ENCODE measurements at places on chromosomes 2 and 18.

DNA sequence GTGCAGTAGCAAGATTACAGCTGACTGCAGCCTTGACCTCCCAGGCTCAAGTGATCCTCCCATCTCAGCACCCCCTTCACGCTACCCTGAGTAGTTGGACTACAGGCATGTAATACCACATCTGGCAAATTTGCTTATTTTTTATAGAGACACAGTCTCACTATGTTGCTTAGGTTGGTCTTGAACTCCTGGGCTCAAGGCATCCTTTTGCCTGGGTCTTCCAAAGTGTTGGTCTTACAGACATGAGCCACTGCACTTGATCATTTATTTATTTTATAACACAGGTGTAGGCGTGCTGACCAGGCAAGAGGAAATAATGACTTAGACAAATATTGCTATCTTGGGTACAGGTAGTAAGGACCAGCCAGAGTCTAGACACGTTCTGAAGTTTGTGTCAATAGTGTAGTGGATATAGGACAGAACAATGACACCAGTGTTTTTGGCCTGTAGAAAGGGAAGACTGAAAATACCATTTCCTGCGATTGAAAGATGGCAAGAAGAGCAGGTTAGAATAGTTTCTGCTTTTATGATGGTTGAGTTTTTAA, 71.0 kb upstream of the THUMPD2 start:
- DNase-seq: no peak

DNA sequence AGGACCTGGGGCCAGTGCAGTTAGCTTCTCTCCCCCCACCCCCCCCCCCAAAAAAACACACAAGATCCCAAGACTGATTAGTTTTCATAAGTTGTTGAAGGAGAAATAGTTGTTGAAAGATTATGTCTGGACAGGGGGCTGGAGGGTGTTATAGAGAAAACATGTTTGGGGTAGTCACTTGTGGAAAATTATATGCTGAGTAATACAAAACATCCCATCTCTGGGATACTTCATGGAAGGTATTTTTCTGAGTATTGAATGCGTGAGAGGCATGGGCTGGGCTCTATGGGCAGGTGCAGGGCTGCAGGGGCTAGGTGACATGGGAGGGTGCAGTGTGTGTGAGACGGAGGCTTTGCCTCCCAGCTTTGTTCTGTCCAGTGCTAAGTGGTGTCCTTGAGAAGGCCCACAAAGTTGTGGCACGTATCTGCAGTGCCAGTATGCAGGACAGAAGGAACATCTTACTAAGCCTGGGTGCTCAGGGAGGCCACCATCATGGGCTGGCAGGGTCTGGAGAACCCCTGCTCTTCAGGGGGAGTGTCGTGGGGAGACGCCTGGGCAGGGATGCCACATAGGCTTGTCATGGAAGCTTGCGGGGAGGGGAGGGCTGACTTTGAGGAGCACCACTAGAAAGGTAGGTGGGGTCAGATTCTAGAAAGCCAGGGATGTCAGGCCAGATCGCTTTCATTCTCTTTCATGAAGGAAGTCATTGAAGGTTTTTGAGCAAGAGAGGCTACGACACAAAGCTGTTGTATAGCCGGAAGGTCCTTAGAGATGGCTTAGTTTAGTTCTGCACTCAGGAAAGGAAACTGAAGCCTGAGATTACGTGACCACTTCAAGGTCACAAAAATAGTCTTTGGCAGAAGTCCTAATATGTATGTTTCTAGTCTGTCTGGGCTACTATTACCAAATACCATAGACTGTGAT, 232.0 kb downstream of the LDLRAD4 start:
- DNase-seq: no peak

DNA sequence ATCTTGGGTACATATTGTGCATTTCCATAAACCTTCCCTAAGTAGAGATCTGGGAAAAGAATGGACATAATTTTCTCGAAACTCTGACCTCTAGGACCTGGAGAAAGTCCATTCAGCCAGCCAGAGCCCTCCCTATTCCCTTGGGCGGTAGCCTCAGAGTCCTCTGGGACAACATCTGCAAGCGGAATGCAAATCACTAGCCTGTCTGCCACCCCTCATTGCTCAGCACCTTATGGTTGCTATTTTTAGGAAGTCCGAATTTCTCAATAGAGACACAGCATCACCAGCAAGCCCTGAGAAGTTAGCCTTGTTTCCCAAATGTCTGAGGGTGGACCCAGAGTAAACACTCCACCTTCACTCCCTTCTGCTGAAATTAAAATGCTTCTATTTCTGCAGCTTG, 17.6 kb upstream of the CD28 start:
- no peak for DNase-seq

DNA sequence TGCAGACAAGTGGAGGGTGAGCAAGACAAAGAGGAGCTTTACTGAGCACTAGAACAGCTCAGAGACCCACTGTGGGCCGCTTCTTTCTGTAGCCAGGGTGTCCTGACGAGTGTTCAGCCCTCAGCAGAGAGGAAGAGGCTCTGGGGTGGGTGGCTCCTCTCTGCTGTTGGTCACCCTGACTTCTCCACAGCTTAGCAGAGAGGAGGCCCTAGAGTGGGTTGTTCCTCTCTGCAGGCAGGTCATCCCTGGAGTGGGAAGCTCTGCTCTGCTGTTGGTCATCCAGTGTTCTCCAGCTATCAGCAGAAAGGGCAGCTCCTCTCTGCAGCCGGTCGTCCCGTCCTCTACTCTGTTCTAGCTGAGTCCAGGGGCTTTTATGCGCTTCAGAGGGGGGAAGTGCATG, 286.5 kb downstream of the ICOS start:
- DNase-seq: no peak

DNA sequence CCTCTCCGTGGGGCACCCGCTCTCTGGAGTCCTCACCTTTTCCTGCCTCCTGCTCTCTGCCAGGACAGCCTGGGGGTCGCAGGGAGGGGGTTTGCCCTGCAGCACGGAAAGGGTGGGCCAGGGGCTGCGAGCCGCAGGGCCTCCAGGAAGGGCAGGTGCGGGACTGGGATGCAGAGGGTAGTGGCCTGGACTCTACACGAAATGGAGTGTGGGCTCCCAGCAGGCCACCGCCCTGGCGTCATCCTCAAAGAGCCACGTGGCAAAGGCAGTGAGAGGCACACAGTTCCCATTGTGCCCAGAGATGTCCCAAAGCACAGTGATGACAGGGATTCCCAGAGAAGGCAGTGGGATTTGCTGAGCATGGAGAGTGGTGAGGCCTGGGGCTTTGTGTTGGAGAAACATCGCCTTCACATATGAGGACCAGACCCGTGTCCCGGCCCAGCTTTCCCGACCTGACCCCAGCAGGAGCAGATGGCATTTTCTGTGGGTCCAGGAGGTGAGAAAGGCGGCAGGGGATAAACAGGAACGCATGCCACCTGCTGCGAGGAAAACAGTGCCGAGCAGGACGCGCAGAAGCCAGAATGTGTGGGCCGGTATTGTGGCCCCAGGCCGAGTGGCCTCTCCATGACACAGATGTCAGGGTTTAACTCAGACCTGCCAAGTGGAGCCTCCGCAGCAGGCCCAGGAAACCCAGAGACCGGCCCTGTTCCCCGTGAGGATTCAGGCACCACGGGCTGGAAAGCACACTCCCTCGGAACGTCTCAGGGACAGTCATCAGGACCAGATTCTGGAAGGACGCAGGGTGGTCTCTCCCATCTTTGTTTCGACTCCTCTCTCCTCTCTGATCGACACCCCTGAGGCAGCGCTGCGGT, 855.5 kb upstream of the SALL3 start:
- DNase-seq: no peak

GRCh38 chr2:84212611-84213314, 246.3 kb downstream of the SUCLG1 start:
- DNase-seq: no peak

- no peak for DNase-seq
Observed at GRCh38 chr2:152307863-152308262, 27.1 kb upstream of the FMNL2 start.

DNA sequence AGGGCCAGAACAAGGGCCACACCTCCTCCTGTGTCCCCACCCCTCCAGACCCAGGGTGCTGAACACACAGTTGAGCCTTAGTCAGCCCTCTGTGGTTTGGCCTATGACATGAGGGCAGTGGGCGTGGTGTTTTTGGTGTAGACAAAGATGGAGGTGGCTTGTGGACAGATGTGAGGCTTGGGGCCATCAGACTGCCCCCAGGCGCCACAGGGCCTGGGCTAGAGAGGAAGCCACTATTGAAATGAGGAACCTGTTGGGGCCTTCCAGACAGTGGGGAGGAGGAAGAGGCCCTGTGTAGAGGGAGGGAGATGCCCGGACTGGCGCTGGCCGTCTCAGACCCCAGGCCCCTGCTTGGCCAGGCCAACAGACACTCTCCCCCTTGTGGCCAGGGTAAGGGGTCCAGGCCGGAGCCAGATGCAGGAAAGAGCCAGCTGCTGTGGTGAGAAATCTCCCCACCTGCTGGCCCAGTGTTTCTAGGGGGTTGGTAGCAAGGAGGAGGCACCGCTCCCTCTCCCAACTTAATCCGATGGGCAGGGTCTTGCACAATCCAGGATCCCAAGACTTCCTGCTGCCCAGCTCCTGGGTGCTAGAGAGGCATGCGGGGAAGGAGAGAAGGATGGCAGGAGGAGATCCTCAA, 53.8 kb downstream of the SMAD7 start:
- no peak for DNase-seq

- DNase-seq: no peak
Observed at GRCh38 chr2:19158896-19159295, 199.5 kb downstream of the OSR1 start.

DNA sequence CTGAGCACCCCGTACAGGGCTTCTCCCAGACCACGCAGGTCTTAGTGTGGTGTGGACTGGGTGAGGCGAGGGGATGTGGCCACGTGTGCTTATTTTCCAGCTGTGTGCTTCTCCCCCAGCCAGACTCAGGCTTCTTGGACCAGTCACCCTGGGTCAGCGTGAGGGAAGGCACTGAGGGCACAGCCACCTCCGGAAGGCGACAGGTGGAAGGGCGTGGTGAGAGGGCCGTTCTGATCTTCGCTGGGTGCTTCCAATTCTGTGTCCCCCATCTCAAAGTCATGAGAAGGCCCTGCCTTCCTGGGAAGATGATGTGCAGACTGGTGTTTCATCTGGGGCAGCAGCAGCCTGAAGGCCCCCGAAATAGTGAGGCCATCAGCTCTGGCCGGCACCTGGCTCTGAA, 169.7 kb upstream of the MYCN start:
- DNase-seq: no peak

DNA sequence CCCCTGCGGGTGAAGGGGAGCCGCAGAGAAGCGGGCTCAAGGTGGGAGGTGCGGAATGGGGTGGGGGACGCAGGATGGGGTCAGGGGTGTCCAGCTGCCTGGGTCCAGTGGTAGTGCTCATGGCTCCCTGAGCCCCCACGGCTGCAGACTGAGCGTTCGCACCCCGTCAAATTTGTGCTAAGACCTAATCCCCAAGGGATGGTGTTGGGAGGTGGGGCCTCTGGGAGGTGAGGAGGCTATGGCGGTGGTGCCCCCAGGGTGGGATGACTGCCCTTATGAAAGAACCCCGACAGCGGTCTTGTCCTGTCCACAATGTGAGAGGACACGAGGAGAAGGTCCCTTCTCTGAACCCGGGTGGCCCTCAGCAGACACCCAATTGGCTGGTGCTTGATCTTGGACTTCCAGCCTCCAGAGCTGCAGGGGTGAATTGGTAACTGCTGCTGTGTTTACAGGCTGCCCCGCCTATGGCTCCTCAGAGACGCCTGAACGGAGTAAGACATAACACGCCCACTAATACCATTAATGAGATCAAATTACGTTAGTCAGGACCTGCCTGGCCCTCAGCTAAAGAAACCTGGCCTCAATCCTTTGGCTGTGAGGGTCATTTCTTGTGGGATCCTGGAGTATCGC, 42.6 kb downstream of the PXDN start:
- DNase-seq: no peak

GRCh38 chr2:172288603-172289002, 138.8 kb upstream of the ITGA6 start:
- peak; percentile 56 for DNase-seq

DNA sequence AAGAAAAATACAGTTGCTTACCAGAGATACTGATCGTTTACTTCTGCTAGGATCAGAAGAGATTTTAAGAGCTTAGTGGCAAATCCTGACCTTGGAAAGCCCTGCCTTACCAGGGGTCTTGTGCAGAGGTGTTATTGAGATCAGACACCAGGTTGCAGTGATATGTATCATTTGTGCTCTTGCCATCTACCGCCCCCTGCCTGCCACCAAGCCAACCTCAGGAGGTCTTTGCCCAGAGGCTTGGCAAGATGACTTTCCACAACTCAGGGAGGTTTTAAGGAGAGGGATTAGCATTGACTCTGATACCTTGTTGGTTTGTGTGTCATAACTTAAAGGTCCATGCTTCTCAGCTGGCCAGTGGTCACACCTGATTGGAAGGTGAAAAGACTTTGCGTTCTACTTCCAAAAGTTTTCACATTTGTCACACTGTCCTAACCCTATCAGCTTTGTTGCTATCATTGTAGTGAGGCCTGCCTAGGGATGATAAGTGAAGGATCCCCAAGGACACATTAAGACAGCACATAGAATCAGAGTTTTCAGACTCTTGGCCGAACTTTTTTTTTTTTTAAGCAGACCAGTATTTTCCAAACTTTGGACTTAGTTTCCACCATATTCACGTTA, 46.2 kb upstream of the MGAT5 start:
- peak; percentile 60 for DNase-seq

DNA sequence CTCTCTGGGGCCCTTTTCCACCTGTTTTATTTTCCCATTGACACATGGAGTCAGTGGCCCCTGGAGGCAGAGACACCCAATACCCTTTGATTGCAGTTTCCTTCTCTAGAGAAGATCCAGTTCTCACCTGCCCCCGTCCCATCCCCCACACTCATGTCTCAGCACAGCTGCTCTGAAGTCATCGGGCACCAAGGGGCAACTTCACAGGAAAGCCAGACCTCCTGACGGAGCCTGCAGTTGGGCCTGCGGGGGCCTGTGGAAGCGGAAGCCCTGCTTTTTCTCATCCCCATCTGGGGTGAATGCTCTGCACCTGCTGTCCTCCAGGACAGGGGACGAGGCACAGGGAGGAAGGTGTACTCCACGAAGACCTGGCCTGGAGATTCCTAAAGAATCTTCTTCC, 308.3 kb upstream of the EPAS1 start:
- DNase-seq: no peak

- no peak for DNase-seq
Observed at GRCh38 chr2:97355887-97356286, 233.8 kb downstream of the ANKRD36B start.

GRCh38 chr18:51651761-51652160, 454.3 kb upstream of the MEX3C start:
- DNase-seq: no peak

Data from naive thymus-derived CD8-positive, alpha-beta T cell (primary cell).